ENCODE measurements at places on chromosomes 7 and 10.

DNA sequence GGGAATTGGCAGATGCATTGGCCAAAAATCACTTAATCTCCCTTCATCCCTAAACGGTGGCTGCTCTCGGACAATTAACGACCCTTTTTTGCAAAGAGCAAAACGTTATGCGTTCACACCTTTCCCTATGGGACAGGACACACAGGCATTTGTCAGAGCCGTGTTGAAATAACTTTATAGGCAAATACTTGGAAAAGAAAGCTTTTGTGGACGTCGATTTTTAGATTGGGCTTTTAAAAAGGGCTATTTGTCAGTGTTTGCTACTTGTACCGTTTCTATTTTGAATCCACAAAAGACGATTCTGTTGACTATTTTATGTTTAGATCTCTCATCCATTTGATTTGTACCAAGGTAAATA is 245.6 kb downstream of the SLC25A13 start:
- no peak for DNase-seq

- DNase-seq = no peak
Measured at GRCh38 chr7:30908681-30909080, 3.0 kb upstream of the AQP1 start.

DNA sequence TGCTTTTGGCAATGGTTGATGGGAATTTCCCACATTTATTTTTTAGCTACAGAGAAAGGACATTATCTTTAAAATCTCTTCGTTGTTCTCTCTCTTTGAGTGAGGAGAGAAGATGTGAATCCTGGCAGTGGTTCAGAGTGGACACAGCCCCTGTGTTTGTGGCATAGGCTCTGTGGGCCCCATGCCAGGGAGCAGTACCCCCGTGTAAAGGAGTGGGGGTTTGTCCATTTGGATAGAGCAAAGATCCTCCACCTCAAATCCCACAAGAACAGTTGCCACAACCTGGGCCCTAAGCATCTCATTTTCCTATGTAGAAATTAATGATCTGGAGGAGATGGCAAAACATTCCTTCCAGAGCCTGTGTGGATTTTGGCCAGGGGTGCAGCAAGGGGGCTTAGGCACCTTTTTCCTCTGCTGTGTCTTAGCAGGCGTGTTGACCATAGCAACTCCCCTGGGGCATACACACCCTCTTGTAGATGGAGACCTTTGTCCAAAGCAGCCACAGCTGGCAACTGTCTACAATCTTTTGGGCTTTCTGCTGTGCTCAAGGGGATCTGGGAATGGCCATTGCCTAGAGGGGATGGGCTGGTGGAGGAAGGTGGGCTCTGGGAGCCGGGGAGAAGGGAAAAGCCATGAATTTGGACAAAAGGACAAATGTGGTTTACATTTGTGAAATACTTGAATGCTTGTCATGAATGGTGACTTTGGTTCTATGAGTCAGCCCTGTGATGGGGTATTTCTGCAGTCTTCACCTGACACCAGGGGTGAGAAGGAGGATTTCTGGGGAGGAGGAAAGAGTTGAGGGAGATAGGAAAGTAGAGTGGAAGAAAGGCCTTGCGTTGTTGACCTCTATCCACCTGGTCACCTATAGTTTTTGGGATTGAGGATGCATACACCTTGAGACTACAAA is 92.0 kb downstream of the TCF7L2 start:
- no peak for DNase-seq

DNA sequence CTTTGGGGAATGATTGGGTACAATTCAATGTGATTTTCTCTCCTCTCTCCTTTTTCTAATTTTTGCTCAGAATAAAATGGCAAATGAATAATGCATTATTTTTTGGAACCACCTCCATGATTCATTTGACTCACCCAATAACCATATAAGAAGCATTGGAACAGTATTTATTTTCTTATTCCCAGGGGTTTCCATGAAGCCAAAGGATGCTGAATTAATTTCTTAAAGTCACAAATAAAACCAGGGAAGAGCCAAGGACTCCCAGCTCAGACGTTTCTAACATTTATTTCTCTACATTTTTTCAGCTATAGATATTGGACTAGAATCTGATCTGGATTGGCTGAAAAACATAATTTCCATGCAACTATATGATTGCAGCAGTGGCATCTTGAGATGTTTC is 735.2 kb upstream of the ANKRD30A start:
- DNase-seq = no peak

- no peak for DNase-seq
Measured at GRCh38 chr10:122249991-122250750, 20.9 kb upstream of the BTBD16 start.

DNA sequence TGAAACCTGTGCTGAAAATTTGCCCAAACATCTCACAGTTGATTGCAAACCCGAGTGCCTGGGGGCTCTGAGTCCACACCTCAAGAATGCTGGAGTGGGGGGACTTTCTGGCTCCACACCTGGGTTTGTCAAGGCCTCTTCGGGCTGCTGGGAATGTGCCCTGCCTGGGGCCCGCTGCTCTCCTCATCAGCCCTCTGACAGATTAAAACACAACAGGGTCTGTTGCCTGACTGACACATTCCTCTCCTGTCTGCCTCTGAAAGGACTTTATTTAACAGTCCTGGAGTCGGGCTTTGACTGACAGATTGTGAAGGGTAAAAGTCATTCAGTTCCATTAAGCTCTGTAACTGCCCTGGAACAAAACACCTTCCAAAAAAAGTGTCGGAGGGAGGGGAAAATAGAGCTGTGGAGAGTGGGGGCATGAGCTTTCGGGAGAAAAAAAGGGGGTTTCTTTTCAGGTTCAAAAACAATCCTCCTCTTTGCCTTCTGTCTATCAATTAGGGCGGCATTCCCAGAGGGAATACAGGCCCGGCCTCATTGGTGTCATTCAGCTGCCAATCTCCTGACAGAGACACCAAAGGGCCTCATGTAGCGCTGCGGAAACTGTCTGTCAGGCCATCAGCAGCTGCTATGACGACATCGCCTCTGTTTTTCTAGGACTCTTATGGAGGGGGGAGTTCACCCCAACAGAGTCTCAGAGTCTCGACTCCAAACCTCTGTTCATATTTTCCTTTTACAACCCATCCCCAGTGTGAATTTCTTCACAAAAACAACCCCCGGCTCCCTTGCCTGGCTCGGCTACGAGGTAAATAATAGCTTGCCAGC is 398.8 kb upstream of the NFE2L3 start:
- DNase-seq = no peak

DNA sequence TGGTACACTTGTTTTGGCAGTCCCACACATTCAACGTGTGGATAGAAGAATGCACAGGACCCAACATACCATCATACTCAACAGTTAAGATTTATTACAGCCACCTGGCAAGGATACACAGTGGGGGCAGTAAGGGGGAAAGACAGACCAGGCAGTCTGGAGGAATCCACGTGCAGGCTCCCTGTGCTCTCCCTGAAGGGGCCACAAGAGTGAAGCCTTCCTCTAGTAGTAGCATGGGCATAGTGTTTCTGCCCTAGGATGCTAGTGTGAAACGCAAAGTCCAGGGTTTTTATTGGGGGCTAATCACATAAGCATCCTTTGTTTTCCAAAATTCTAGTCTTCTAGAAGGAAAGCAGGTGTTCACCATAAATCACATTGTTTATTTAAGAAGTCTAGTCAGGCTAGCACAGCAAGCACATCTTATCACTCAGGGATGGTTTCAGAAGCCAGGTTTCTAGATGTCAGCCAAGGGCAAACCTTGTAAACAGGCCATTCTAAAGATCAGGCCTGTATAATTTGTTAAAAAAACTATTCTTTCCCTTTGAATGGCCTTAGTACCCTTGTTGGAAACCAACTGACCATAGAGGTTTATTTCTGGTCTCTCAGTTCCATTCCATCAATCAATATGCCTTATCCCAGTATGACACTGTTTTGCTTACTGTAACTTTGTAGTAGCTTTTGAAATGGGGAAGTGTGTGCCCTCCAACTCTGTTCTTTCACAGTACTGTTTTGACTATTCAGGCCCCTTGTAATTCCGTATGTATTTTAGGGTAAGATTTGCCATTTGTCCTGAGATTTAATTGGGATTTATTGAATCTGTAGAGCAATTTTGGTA is 12.4 kb upstream of the TFAM start:
- DNase-seq = no peak

GRCh38 chr10:82572744-82573143 is 697.8 kb downstream of the NRG3 start:
- DNase-seq = no peak

GRCh38 chr7:77940647-77941046 is 142.1 kb downstream of the PHTF2 start:
- DNase-seq = no peak
